ENCODE measurements at places on chromosomes 4 and X.

DNA sequence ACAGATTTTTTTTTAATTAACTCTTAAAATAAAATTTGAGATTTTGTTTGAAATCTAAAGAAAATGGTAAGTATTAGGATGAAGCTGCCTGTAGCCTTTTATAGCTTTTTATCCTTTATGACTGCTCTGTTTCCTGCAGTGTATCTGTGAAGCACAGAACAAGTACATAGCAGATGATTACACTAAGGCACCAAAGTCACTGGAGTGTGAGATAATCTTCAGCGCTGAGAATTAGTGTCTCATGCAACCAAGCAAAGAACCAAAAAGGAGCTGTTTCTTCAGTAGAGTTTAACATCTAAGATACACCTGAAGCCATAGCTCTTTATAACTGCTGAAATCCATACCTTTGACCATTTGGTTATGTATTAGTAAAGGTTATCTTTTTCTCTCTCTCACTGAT is 1989.8 kb upstream of the PCDH10 start:
- no peak for DNase-seq

GRCh38 chrX:68865300-68865699 is 36.5 kb downstream of the EFNB1 start:
- DNase-seq = no peak

- DNase-seq = no peak
These were observed 4.6 kb upstream of the ADD1 start for GRCh38 chr4:2839060-2839459.

- no peak for DNase-seq
These were observed 1477.7 kb upstream of the IGFBP7 start for GRCh38 chr4:58587856-58588255.

- DNase-seq = no peak
These were observed 208.8 kb downstream of the GRIA3 start for GRCh38 chrX:123392921-123393320.

DNA sequence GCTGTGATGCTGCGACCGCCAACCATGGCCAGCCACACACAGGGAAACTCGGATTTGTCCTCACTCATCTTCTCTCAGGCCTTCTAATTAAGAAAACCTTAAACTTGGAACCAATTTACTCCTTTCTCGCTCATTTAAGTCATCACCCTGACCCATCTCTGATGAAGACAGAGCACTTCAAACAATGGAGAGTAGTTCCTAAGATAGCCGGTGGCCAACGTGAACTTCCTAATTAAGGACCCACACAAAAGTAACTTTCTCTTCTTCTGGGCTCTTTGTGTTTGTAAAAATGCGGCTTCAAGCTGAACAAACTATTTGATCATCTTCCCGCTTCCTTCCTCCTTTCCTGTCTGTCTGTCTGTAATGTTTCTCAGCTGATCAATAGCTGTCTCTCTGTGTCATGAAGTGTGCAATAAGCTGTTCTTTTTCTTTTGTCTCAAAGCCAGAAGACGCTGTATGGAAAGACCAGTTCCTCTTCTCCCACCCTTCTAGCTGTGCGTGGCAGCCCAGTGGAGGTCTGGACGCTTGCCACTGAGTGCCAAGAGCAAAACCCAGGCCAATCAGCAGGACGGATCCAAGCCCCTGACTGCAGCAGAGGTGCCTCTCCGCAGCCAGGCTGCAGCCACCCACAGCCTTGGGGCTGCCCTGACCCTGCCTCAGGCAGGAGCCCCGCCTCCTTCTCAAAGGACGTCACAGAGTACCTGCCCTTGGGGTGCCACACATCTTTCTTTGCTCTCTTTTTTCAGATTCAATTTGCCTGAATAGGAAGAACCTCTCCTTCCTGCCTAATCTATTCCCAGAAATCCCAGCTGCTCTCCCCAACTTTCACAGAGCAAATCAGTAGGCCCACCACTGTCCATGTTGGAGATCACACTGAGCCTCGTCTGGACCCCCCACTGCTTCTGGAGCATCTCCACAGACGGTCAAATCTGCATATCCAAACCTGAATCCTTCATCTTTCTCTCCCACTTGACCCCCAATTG is 59.3 kb downstream of the MAML3 start:
- peak; percentile 14 for DNase-seq

GRCh38 chrX:41381685-41382084 is 47.7 kb downstream of the DDX3X start:
- DNase-seq = no peak

DNA sequence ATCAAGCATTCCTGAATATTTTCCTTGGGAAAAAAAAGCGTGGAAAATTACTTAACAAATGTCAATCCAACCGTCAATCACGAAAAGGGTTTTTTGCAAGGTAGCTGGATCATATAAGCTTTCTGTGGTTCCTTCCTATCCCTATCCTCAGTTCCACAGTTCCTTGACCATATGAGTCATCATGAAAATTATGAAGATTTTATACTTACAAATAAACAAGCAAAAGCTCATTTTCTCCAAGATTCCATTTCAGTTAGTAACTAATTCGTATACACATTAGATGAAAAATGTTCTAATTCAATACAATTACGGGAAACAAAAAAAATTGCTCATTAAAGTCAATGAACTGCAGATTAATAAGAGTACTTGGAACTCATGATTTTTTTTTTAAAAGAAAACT is 228.8 kb downstream of the NSUN7 start:
- DNase-seq = no peak

DNA sequence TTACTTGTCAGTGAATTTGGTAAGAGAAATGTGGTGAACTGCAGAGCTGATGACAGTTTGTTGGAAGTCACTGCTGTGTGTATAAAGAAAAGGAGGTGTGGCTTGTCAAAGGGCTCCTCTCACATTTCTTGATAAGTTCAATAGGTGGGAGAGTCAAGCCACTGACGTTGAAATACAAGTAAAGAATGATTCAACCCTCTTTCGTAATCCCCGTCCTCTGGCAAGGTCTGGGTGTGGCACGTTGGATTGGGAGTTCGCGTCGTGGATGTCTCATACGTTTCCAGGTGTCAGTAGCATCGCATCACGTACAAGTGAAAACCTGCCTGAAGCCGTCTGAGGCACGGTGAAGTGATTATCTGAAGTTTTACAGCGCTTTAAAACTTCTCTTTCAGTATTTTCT is 76.4 kb downstream of the EGF start:
- DNase-seq = no peak

DNA sequence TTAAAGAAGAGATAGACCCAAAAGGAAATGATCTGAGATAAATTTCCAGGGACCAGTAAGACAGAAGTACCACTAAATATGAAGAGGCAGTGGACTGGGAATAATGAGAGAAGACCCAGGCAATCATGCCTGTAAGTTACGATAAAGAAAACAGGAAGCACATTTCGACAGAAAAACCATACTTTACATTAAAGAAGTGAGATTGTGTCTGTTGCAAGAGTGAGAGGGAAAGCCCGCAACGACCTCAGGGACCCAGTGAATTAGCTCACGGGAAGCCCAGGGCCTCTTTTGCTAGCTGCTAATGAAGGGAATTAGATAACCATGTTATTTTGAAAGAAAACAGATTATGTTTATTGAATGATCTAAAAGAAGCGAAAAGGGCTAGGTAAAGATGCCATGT is 28.9 kb upstream of the ACSL1 start:
- DNase-seq = no peak

- DNase-seq = no peak
These were observed 63.5 kb upstream of the WDR17 start for GRCh38 chr4:176002007-176002613.

DNA sequence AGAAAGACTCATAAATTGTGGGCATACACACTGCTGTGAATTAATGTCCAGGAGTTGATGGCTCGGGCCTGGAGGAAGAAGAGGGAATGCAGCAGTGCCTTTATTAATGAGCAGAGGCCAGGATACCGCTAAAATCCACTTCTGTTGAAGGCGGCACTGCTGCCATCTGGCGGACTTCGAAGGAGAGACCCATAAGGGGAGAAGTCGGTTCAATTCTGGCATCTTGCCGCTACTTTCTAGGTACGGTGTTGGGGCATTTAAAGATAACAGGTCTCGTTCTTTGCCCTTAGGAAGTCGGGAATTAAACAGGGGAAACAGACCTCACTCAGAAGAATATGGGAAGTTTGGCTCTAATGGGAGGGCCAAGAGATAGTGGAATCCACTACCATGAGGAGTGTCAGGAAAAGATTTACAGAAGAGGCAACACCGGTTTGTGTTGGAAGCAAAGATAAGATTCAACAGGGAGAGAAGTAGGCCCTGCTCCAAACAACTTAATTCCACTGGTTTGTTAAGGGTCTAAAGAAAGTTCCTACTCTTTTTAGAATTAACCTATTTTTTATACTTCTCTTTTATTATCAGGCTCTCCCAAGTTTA is 133.6 kb upstream of the GIMD1 start:
- no peak for DNase-seq

DNA sequence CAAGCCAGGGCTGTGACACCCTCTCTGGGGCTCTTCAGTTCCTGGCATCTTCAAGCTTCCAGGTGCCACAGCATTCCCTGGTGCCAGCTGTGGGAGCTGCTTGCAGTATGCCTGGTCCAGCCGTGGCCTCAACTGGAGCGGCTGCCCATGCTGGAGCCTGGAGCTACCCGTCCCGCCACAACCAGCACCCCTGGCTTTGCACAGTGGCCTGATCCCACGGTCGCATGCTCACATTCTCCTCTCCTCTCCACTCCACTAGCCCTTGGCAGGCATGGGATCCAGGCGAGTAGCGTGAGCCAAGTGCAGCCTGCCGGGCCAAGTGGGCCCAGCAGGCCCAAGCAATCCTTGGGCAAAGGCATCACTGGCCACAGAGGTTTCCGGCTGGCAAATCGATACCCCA is 81.7 kb downstream of the PPP4R3C start:
- DNase-seq = no peak

DNA sequence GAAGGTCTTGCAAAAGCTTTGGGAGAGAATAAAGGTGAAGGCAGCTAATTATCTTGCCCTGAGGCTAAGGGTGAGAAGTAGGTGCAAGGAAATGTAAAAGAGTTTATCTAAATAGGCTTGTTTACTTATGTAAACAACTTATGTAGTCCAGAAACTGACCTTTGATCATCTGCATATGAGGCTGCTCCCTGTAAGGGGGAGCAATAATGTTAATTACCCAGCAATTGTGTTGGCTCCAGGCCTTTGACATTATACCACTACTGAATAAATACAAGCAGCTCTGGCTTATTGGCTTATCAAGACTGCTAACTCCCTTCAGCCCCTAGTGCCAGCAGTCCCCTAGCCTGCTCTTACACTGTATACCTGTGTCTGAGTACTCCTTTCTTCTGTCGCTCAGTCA is 303.7 kb upstream of the GNPDA2 start:
- no peak for DNase-seq

DNA sequence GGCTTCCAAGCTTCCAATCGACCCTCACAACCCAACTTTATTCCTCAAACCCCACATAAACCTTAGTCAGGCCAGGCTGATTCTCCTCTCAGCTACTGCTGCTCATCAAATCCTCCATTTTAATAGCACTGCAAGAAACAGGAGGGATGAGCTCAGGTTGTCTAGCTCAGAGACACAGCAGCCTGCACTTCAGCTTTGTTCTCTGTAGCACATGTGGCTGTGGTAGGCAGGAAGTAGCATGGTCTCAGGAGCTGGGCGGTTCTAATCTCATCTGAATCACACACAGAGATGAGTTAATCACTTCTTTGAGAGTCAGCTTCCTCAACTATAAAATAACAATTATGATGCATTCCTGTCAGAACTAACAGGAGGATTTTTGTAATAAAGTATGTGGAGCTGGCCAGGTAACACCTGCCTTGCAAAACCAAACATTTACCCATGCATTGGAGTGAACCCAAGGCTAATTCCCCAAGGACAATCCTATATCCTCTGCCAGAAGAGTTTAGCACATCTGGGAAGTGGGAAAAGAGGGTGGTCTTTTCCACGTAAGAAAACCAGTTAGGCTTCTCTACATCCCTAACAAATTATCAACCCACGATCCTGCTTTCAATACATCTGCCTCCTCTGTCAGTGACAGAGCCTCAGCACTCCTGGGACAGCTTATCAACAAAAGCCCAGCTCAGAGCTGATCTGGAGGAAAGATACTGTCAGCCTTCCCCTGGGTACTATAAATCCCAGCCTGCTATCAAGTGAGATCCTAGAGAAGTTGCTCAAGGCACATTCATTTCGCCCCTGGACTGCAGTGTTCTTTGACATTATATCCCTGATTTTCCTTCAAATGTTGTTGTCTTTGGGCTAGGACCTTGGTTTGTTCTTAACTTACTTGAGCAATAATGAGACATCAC is 32.8 kb downstream of the ELOVL6 start:
- DNase-seq = peak; percentile 40

- DNase-seq = no peak
These were observed 22.7 kb upstream of the MSN start for GRCh38 chrX:65644621-65645289.

- DNase-seq = no peak
These were observed 93.9 kb downstream of the CEP44 start for GRCh38 chr4:174377613-174378012.

- no peak for DNase-seq
These were observed 508.9 kb downstream of the GRID2 start for GRCh38 chr4:92812652-92813051.

GRCh38 chr4:6122496-6122895 is 77.9 kb downstream of the JAKMIP1 start:
- DNase-seq = no peak

DNA sequence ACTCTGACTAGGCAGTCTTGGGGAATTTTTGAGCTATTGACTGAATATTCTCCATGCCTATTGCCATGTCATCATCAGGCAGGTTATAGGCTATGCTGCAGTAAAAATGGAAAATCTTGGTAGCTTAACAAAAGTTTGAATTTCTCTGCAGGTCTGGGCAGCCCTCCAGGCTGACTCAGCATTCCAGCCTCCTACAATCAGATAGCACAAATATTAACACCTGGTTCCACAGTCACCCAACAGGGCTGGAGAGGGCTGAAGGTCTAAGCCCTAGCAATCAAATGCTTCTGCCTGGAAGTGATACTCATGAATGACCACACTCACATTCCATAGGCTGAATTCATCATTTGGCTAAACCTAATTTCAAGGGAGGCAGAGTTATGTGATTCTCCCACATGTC is 9.6 kb upstream of the PPP3CA start:
- no peak for DNase-seq

DNA sequence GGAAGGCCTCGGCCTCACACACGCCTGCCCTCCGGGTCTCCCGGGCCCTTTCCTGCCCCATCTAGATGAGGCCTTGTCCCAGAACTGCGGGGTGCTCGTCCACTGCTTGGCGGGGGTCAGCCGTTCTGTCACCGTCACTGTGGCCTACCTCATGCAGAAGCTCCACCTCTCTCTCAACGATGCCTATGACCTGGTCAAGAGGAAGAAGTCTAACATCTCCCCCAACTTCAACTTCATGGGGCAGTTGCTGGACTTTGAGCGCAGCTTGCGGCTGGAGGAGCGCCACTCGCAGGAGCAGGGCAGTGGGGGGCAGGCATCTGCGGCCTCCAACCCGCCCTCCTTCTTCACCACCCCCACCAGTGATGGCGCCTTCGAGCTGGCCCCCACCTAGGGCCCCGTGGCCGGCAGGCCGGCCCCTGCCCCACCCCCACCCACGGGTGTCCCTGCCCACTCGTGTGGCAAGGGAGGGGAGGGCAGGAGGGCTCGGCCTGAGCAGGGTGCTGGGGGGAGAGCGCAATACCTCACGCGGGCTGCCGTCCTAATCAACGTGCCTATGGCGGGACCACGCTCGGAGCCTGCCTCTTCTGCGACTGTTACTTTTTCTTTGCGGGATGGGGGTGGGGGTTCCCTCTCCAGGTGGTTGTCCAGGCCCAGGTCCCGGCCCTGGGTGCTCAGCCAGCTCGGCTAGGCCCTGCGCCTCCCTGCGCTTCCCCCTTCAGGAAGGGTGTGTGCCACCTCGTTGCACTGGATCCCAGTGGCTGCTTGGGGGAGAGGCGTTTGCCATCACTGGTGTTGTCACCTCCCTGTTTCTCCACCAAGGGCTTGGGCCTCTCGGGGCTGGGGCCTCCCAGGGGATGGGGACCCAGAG is 3.1 kb downstream of the DUSP9 start:
- DNase-seq = no peak
